ENCODE measurements at places on chromosomes 1 and 21.

DNA sequence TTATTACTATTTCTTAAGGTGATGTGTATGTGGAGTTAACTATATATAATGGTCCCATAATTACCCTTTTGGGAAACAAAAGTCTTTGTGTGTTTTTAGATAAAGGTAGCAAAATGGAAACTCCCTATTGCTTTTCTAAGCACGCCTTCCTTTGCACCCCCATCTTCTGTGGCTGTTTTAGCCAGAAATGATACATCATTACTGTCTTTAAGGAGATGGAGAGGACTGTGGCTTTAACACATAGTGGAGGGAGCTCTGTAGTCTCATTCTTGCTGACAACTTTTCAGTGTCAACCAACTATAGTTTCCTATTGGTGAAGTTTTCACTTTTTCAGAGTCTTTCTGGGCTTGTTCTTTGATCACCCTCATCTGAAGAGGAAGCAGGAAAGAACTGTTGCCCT, 1.0 kb downstream of the APOBEC4 start:
- no peak for DNase-seq

- no peak for DNase-seq
These were observed 28.2 kb downstream of the STPG1 start for GRCh38 chr1:24385160-24385940.

- no peak for DNase-seq
These were observed 48.5 kb upstream of the TTC39A start for GRCh38 chr1:51378871-51379270.

DNA sequence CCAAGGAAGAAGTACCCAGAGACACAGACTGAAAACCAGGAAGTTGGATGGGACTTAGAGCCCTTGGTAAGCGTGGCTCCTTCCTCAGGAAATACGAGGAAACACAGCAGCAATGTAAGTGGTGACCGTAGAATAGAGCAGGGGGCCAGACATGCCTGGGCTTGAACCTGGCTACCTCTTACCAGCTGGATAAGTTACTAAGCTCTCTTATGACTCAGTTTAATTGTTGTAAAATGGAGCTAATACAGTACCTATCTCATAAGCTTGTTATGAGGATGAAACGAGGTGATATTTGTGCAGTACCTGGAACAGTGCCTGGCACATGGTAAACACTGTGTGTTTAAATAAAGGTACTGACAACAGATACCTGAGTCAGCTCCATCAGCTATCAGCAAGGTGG, 19.2 kb downstream of the EBNA1BP2 start:
- DNase-seq = no peak

- DNase-seq = no peak
These were observed 7.8 kb upstream of the KIF14 start for GRCh38 chr1:200628223-200628881.

GRCh38 chr1:6163191-6163972, 16.7 kb downstream of the CHD5 start:
- DNase-seq = no peak

- no peak for DNase-seq
These were observed 194.0 kb upstream of the VAMP3 start for GRCh38 chr1:7576946-7577657.

GRCh38 chr1:63322114-63322943, at the start of gene FOXD3:
Gene FOXD3, plus strand, starts transcription at chr1:63322567. Its CDS starts 492 bp downstream, at chr1:63323059.
- DNase-seq = no peak

DNA sequence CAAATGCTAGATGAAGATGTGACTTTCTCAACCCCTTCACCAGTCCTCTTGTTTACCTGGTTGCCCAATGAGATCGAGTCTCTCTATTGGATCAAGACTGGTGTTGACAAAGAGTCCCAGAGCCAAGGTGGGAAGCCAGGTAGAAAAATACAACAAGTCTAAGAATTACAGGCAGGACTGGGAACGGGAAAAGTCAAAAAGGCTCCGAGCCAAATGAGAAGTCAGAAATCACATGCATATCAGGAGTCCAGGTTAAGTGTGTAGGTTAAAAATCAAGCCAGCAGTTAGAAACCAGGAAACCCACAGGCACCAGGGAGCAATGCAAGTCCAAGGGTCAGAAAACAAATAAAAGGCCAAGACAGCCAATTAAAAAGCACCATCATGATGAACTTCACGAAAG, 27.4 kb upstream of the DUSP23 start:
- DNase-seq = no peak

DNA sequence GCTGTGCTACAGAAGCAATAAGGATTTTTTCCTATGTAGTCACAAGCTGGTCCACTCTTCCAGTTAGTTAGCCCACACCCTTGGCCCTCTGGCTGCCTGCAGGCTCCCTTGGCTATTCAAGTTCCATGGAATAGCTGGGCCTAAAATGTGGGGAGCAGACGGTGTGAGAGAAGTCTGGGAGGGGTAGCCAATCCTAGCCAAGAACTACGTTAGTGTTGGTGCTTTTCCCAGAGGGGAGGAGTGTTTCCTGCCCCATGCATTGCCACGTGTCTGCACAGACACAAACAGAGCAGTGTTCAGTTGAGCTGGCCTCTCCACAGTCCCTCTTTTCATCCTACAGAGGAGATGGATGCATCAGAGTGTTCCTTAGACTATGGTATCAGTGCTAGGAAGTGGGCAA, 59.0 kb upstream of the IPO9 start:
- DNase-seq = no peak

- no peak for DNase-seq
These were observed 18.3 kb upstream of the MAB21L3 start for GRCh38 chr1:116092752-116093489.

- DNase-seq = no peak
These were observed 11.2 kb downstream of the PTPRF start for GRCh38 chr1:43541721-43542401.

All from stimulated activated CD8-positive, alpha-beta memory T cell treated with anti-CD3 and anti-CD28 coated beads, Interleukin-7, amount 100 ng/mL, for 1 hour (primary cell).